Spleen (tissue), 13 donors: ENCODE measurements at places on chromosomes 6 and 20. TPM values are rescaled to one million over a fixed set of nuclear protein-coding genes. Genes with fewer than 3 reads are reported as not detected.

Gene PRSS16
- total RNA-seq = 1.9 TPM

Gene C20orf202
- 0.44 TPM for total RNA-seq

Gene GFOD1
- total RNA-seq = 36.0 TPM

Gene MCM3
- 46.8 TPM for total RNA-seq

Gene VNN1
- total RNA-seq = 3.1 TPM

Gene ID4
- total RNA-seq = 27.8 TPM

Gene DNAAF9
- total RNA-seq = 20.8 TPM

Gene ERVFRD-1
- not detected for total RNA-seq

Gene CTCFL
- total RNA-seq = not detected

Gene TRIM40
- 0.29 TPM for total RNA-seq

Gene VSX1
- not detected for total RNA-seq

Gene SASH1
- 56.3 TPM for total RNA-seq

Gene PABPC1L
- total RNA-seq = 27.0 TPM

Gene ZNF76
- total RNA-seq = 51.6 TPM

Gene IL17A
- total RNA-seq = not detected

Gene SCGN
- total RNA-seq = not detected

Gene ROS1
- 0.12 TPM for total RNA-seq

Gene SIGLEC1
- total RNA-seq = 3.0 TPM

Gene RAB32
- total RNA-seq = 42.3 TPM

Gene GGT7
- total RNA-seq = 11.8 TPM

Gene POFUT1
- 21.5 TPM for total RNA-seq

Gene SLC2A10
- total RNA-seq = 3.0 TPM

Gene FITM2
- total RNA-seq = 5.6 TPM

Gene GSTA4
- total RNA-seq = 14.8 TPM

Gene ACTR5
- 9.6 TPM for total RNA-seq

Gene RAD21L1
- total RNA-seq = not detected

Gene SPAG4
- 9.2 TPM for total RNA-seq

Gene REPS1
- total RNA-seq = 61.6 TPM

Gene SYNDIG1
- total RNA-seq = 1.0 TPM

Gene EGFL8
- total RNA-seq = 14.1 TPM

Gene SLC22A7
- not detected for total RNA-seq

Gene NT5DC1
- 39.4 TPM for total RNA-seq
